ENCODE measurements at places on chromosomes 1 and 21.

DNA sequence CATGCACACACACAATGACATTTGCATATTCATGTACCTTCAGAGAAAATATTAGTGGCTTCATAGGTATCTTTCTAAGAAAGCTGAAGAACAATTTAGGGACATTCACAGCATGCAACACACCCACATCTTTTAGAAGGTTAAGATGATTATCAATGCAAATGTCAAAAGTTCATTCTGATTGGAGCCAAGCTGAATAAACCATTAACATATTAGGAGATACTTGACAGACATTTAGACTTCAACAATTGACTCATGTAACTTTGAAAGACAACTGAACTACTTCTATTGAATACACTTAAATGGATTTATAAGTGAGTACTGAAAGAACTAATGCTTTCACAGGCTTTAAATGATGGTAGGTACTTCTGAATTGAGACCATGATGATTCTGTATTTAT, 111.1 kb downstream of the LHX8 start:
- no peak for DNase-seq

GRCh38 chr21:44052071-44052829, 40.1 kb downstream of the TRAPPC10 start:
- DNase-seq = no peak

DNA sequence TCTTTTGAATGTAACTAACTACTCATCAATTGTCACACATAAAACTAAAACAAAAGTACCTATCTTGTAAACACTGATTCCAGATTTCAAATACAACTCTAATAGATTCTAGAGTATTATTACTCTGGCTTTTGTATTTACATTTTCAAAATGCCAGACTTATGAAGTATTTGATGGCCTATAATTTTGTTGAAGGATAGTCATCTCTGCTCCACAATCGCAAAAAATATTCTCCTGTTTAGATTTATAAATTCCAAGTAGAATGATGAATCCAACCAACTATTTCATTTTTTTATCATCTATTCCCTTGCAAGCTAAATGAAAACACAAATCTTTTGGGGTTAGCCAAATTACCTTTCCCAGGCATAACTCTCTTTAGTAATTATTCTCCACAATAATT, 75.0 kb upstream of the GUCA2A start:
- DNase-seq = no peak

- no peak for DNase-seq
Observed at GRCh38 chr1:160665330-160666078, 18.7 kb upstream of the SLAMF1 start.

GRCh38 chr1:232568331-232568852, 61.5 kb downstream of the SIPA1L2 start:
- DNase-seq = no peak

GRCh38 chr1:11540773-11541160, 61.8 kb downstream of the DISP3 start:
- no peak for DNase-seq

Data from activated CD4-positive, alpha-beta T cell treated with anti-CD3 and anti-CD28 coated beads for 1 hour (primary cell).